ENCODE measurements at places on chromosomes 7 and 10.

DNA sequence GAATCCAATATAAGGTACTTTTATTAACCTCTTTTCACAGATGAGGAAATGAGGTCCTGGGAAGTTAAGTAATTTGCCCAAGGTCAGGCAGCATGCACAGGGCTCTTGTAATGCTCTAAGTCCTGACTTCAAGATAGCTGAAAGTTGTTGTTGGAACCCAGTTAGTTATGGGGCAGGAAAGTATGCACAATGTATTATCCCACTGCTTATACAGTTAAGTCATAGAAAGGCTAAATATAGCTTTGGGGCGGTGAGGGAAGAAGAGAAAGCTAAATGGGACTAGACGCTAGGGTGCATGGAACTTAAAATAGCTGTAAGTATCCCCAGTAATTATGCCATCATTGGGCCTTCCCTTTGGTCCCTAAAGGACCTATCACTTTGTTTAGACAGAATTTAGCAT is 9.2 kb downstream of the GLCCI1 start:
- DNase-seq, result no peak

- DNase-seq, result no peak
Measured at GRCh38 chr10:123062726-123063125, 53.9 kb downstream of the ACADSB start.

GRCh38 chr7:26052706-26053105 is 99.3 kb upstream of the NFE2L3 start:
- DNase-seq, result no peak

GRCh38 chr10:83272666-83273434 is 866.5 kb upstream of the GHITM start:
- no peak for DNase-seq

DNA sequence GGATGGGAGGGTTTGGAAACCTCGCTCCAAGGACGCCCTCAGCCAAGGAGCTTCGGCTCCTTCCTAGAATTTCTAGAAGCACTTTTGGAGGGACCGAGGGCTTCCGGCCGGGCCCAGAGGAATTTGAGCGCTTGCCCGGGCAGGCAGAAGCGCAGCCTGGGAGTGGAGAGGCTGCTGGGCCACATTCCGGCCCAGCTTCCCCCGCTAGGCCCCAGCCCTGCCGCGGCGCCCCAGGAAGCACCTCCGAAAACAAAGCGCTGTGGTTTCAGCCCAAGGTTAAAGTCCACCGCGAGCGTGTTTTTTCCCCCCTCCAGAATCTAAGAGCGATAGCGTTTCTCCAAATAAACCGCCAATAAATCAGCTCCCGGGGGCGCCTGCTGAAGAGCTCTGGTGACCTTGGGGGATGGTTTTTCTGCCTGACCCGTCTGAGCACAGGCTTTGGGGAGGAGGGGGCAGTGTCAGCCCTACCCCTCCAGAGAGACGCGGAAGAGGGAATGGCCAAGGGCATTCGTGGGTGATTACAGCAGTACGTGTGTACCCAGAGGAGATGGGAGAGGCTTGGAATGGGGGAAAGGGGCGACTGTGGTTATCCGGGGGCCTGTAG is 5.7 kb upstream of the TNRC18 start:
- DNase-seq, result no peak

DNA sequence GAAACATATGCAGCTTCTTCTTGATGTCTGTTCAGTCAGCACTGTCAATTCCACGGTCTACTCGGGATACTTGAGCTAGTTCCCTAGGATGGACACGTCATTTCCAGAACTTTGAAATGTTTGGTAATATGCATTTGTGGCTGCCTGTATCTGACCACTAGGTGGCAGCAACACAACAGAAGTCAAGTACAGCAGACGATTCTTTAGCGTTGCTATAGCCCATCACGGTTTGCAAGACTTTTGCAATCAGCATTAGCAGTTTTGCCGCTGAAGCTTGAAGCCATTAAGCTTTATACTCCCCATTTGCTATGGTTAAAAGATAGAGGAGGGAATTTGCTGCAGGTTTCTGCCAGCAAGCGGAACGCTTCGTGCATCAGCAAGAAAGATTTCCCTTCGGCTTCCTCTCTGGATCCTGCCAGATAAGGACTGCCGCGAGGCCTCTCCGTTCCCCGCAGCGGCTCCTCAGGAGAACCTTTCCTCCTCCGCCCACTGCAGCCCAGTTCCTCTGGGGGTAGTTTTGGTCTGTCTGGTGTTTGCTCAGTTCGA is 63.5 kb downstream of the ABCC2 start:
- no peak for DNase-seq

DNA sequence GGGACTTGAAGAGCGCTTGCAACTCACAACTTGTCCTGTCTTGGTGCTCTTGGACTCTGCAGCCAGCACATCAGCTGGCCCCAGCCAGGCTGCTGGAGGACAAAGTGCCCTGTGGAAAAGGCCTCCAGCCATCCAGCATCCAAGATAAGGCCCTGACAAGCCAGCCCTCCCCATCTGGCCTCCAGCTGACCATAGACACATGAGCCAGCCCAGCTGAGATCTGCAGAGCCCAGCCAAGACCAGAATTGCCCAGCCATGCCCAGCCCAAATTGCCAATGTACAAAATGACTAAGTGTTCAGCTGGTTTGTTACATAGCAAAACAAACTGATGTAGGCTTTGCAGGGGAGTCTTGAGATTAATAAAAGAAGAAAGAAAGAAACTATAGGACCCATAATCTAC is 36.0 kb upstream of the FRMD4A start:
- no peak for DNase-seq

DNA sequence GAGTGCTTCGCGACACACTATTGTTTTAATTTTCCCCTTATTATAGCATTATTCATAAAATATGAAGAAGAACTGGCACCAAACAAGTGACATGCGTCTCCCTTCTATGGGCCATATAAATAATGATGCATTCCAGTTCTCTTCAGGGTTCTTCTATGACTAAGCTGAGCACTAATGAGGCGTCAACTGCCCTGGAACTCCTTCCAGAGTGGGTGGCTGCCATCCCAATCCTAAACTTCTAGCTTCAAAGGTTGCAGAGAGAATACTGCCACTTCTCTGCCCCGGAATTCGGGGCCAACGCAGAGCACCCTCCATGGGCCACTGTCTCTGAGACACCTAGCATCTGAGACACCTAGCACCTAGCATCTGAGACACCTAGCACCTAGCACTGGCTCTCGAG is 37.7 kb upstream of the FOXI2 start:
- no peak for DNase-seq

DNA sequence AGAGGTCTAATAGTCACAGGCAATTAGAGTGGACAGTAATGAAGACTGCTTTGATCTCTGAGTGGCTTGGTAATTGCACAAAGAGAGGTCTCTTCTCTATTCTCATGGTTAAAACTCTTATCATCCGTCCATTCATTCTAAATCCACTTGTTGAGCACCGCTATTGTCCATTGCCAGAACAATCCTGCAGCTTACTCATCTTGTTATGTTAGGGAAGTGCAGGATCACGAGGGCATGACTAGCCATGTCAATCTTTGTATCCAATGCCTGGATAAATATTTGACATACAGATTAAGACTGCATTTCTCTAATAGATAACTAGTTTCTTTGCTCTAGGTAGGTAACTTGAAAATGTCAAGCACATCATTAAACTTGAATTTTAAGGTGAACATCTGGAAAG is 14.9 kb downstream of the SFTPD start:
- no peak for DNase-seq

DNA sequence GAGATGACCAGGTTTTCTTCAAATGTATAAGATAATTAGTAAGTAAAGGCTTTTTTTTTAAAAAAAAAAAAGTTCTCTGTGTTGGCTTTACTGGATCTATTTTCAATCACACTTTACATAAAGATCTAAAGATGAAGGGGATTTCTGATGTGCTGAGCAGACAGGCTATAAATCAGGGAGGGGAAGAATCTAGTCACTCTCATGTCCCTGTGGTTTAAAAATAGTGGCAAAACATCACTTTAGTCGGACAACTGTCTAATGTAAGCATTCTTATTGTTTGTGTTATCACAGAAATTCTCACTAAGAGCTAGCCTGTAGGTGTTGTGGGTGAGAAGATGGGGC is 132.7 kb downstream of the ICA1 start:
- no peak for DNase-seq

DNA sequence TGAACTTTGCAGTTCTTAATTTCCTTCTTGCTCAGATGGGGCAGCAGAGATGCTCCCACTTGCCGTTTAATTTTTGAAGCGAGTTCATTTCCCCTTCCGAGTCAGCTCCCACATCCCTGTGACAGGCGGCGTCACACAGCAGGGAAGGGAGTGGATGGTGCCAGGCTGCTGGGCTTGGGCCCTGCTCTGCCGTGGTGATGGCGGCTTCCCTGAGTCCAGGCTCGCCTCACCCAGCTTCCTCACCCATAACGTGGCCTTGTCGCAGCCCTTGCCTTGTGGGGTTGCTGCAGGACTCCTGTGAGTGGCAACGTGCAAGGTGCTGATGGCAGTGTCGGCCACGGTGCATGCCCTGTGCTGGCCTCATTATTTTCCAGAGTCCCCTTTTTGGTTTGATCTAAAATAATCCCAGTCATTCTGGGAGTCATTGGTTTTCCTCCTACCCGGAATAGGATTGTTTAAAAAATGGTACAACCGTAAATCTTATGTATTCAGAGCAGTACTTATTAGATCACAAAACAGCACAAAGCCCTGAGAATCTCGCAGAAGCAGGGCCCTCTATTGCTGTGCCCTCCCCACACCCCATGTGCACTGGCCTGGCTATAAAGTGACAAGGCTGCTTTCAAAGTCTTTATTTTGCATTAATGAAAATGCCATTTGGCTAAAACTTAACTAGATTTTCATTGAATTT is 260.1 kb downstream of the WDR37 start:
- no peak for DNase-seq

DNA sequence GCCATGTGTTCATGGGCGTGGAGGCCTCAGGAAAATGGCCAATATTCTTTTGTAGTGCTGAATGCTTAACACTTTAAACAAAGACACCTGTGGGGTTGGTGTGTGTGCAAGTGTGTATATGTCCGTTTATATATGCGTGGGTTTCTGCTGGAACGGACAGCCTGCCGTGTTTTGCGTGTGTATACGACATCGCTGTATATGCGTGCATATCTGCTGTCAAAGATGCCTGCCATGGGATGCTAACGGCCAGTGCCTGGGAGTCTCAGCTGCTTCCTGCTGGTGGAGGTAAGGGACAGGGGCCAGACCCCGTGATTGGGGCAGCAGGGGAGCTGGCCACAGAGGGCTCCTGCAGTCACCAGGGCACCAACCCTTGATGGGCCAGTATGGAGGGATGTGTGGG is 216.3 kb upstream of the SHH start:
- no peak for DNase-seq

- no peak for DNase-seq
Measured at GRCh38 chr7:112042631-112043030, 163.6 kb downstream of the DOCK4 start.

- no peak for DNase-seq
Measured at GRCh38 chr7:139422126-139422525, 61.3 kb downstream of the KLRG2 start.

GRCh38 chr10:79943871-79944270 is 5.0 kb downstream of the SFTPD start:
- DNase-seq, result no peak

DNA sequence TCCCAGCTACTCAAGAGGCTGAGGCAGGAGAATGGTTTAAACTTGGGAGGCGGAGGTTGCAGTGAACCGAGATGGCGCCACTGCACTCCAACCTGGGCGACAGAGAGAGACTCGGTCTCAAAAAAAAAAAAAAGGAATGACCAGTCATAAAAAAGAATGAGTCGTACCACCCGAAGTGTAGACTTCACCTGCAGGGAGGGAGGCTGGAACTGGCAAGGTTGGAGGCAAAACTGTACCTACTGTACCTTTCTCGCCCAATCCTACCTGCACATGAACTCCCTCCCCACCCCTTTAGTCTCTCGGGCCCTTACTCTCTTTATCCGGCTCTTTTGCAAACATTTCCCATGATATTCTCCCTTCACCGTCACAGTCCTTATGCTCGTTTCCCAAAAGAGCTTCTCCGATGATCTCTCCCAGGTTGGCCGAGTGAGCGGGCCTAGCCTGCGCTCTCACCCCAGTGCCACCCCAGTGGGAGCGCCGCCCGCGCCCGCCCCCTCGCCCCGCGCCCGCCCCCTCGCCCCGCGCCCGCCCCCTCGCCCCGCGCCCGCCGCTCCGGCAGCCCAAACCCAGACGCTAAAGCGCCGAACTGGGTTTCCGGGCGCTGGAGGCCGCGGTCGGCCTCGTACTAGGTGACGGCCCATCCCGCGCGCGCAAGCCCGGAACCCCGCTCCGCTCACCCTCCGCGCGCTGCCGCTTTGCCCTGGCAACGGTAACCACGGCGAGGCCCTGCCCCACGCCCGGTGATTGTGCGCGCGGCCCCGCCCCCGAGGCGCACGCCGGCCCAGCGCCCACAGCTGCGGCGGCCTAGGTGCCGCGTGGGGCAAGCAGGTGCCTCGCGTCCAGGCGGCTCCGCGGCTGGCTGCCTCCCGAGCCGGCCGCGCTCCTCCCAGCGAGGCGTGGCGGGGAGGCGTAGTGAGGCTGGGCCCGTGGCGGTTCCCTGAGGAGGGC is at the start of gene SMKR1:
Gene SMKR1, plus strand, starts transcription at position 772 of the 948 bp plus-strand sequence. CDS start 294 bp downstream, outside the sequence.
- DNase-seq, result peak; percentile 94

- DNase-seq, result no peak
Measured at GRCh38 chr7:142636751-142637150, 112.5 kb upstream of the PRSS1 start.

DNA sequence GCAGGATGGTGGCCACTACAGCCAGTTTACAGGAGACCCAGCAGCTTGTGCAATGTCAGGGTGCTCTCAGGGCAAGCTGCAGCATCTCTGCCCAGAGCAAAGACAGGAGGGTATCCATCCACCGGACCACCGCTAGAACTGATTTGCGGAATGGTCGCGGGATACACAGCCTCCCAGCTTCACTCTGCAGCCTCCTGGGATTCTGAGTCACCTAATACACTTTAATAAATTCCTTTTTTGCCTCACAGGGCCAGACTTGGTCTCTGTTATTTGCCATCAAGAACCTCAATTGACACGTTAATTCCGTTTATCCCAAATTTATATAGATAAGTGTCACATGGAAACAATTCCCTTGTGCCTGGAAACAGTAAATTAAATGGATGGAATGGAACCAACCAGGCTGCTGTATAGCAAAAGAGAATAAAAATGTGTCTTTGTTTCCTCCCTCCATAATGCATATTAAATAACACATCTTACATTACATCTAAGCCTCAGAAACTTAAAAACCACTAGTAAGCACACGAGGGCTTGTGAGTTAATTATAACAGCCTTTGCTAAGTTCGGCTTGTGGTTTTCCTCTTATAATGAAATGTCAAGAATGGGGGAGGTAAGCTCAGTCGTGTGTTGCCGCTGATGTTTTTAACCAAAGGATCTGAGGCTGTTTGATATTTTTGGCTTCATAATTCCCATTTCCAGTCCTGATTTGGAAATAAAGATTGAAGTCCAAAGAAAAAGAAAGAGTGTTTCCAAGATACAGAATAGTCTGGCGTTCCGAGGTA is 52.1 kb downstream of the ADRB1 start:
- DNase-seq, result no peak

GRCh38 chr7:43671521-43671920 is 57.8 kb downstream of the COA1 start:
- DNase-seq, result no peak

GRCh38 chr7:44995555-44996493 is 4.2 kb upstream of the CCM2 start:
- no peak for DNase-seq

- DNase-seq, result no peak
Measured at GRCh38 chr10:101858723-101859500, 15.3 kb upstream of the KCNIP2 start.

Measured in D721Med (cell line).